ENCODE measurements at places on chromosomes 2 and 18.

DNA sequence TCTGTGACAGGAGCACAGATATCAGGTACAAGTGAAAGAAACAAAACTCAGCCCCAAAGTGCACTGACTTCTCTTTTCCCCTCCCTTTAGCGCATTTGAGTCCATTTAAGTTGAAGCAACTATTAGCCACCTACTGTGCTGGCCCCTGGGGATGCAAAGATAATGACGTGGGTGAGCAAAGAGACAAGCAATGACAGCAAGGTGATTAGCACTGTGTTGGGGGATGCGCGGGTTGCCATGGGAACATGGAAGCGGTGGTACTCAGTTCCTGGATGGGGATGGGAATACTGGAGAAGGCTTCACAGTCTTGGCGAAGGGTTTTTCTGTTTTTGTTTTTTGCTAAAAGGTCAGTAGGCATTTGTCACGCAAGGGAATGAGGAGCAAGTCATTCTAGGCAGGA is 205.8 kb downstream of the LDLRAD4 start:
- H3K4me1 ChIP-seq, result peaks cover 34% of the 10 kb centered on the region
- peaks cover 4% of the 10 kb centered on the region for H3K36me3 ChIP-seq
- no peak for DNase-seq
- no peak overlapping the region for H3K27ac ChIP-seq

GRCh38 chr2:42085706-42086487 is 38.1 kb downstream of the PKDCC start:
- no peak overlapping the region for H3K27ac ChIP-seq
- peaks cover 12% of the 10 kb centered on the region for H3K27me3 ChIP-seq
- peaks cover 11% of the 10 kb centered on the region for H3K4me1 ChIP-seq

GRCh38 chr2:170063456-170064235 is 114.3 kb upstream of the MYO3B start:
- H3K4me3 ChIP-seq, result no peak overlapping the region
- H3K4me1 ChIP-seq, result no peaks in the 10 kb centered on the region
- no peak for DNase-seq
- no peak overlapping the region for H3K27ac ChIP-seq

GRCh38 chr2:44075541-44075940 is 79.8 kb upstream of the LRPPRC start:
- H3K27ac ChIP-seq, result no peak overlapping the region
- H3K4me3 ChIP-seq, result no peak overlapping the region
- no peaks in the 10 kb centered on the region for H3K36me3 ChIP-seq
- no peak for DNase-seq
- peaks cover 2% of the 10 kb centered on the region for H3K27me3 ChIP-seq

- H3K4me3 ChIP-seq, result no peak overlapping the region
- H3K27me3 ChIP-seq, result peaks cover 7% of the 10 kb centered on the region
- DNase-seq, result no peak
- H3K4me1 ChIP-seq, result no peaks in the 10 kb centered on the region
- no peak overlapping the region for H3K27ac ChIP-seq
Observed at GRCh38 chr2:175807031-175807873, 194.8 kb downstream of the LNPK start.

GRCh38 chr2:229348128-229348527 is 77.0 kb upstream of the PID1 start:
- no peaks in the 10 kb centered on the region for H3K36me3 ChIP-seq
- no peaks in the 10 kb centered on the region for H3K4me1 ChIP-seq
- DNase-seq, result no peak
- no peaks in the 10 kb centered on the region for H3K27me3 ChIP-seq
- H3K27ac ChIP-seq, result no peak overlapping the region

DNA sequence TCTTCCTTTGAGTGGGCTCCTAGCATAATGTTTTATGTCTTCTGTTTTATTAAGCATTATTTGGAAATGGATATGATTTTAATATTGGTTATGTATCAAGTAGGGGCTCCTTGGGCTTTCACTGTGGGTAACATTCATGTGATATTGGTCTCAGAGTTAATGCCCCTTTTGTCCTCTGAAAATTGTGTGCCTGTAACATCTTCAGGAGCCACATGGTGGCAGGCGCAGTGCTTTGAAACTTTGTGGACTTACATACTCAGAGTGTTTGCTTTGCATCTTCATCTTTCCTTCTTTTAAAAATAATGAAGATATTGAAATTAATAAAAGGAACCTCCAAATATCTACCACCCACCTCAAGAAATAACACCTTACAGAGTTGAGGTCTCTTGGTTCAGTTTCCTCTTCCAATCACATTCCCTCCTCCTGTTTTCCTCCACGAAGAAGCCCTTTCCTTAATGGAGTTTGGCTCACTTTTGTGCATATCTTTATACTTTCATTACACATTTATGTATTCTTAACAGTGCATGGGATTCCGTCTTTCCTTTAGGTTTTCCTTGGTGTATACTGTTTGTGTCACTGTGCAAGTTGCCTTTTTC is 73.5 kb downstream of the LIMS1 start:
- peaks cover 35% of the 10 kb centered on the region for H3K4me1 ChIP-seq
- no peaks in the 10 kb centered on the region for H3K36me3 ChIP-seq
- no peak for DNase-seq

DNA sequence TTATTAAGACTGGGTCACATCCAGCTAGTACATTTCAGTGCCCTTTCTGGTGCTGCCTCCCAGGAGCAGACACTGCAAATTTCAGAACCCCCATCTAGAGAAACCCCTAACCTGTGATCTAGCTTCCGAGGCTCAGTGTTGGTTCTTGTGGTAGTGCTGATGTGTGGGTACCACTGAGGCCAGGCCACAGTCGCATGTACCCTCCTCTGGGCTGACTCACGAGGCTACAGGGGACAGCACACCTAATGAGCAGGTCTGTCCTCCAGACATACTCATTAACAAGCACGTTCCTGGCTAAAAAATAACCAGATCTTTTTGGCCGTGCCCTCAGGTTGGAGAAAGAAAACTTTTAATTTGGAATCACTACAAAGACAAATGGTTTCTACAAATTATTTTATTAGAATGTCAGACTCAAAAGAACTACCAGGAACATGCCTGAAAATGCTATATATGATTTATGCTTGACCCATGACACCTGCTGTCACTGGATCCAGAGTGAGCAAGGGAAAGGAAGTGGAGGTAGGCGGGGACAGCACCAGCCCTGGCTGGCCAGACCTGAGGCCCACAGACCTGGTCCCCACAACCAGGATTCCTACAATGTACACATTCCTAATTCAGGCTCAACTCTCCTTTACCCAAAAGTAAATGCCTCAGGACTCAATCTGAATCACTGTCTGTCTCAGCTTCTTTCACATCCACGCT is 8.5 kb downstream of the CIAO1 start:
- no peaks in the 10 kb centered on the region for H3K4me1 ChIP-seq
- no peak overlapping the region for H3K27ac ChIP-seq

DNA sequence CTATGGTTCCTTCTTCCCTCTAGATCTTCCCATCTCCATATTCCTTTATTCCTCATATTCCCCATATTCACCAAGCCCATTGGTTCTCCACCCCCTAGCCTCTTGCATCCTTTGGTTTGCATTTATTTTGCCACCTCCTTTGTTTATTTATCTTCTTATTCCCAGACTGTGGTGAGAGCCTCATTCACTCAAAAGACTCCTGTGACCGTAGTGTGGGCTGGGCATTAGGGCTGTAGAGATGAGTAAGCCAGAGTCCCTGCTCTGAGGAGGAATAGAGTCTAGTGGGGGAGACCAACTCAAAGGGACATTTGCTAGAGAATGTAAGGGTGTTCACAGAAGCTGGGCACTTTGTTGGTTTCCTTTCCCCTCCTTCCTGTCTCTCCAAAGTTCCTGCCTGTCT is 8.3 kb downstream of the ATG16L1 start:
- peaks cover 54% of the 10 kb centered on the region for H3K36me3 ChIP-seq
- peaks cover 49% of the 10 kb centered on the region for H3K4me1 ChIP-seq
- H3K27ac ChIP-seq, result peak overlapping the region; percentile 27
- H3K4me3 ChIP-seq, result no peak overlapping the region

DNA sequence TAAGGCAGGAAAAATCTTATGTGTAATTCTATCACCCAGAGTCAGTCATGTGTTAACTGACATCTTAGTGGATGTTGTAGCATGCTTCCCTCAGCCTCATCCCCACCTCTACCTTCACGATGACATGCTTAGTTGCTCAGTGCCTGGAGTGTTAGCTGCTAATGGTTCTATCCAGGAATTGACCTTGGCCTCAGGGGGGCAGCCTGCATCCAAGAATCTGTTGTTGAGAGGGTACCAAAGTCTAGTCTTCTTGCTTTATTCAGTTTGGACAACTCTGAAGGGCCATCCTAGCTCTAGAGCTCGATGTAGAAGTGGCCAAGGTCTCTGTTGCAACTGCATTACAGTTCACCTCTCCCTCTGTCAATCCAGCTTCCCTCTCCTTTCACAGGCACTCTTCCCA is 61.2 kb downstream of the ACYP2 start:
- no peak overlapping the region for H3K27ac ChIP-seq
- no peaks in the 10 kb centered on the region for H3K27me3 ChIP-seq
- no peaks in the 10 kb centered on the region for H3K36me3 ChIP-seq
- no peak for DNase-seq

GRCh38 chr2:187442378-187442777 is 5.7 kb downstream of the CALCRL start:
- no peak for DNase-seq
- H3K27ac ChIP-seq, result no peak overlapping the region
- H3K36me3 ChIP-seq, result no peaks in the 10 kb centered on the region
- peaks cover 2% of the 10 kb centered on the region for H3K27me3 ChIP-seq

- no peak overlapping the region for H3K4me3 ChIP-seq
- H3K27me3 ChIP-seq, result peaks cover 5% of the 10 kb centered on the region
- no peak for DNase-seq
- no peaks in the 10 kb centered on the region for H3K36me3 ChIP-seq
- H3K4me1 ChIP-seq, result no peaks in the 10 kb centered on the region
- no peak overlapping the region for H3K27ac ChIP-seq
Observed at GRCh38 chr2:175461839-175462238, 280.3 kb upstream of the ATP5MC3 start.

DNA sequence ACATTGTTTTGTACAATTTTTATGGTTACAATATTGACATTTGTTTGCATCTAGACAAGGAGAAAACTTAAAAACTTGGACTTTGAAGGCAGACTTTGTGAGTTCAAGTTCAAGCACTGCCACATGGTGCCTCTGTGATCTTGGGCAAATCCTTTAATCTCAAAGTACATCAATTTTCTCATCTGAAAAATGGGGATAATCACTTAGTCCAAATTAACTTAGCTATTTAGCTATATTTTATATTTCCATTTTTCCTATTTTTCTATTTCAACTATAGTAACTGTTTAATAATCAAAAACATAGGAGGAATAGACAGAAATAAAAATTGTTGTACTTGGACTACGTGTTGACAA is 38.7 kb downstream of the IL1R2 start:
- H3K27me3 ChIP-seq, result no peaks in the 10 kb centered on the region
- peaks cover 22% of the 10 kb centered on the region for H3K4me1 ChIP-seq
- H3K27ac ChIP-seq, result no peak overlapping the region
- no peak for DNase-seq
- peaks cover 1% of the 10 kb centered on the region for H3K36me3 ChIP-seq

- H3K4me1 ChIP-seq, result no peaks in the 10 kb centered on the region
- peaks cover 8% of the 10 kb centered on the region for H3K27me3 ChIP-seq
- no peaks in the 10 kb centered on the region for H3K36me3 ChIP-seq
- H3K4me3 ChIP-seq, result no peak overlapping the region
Observed at GRCh38 chr18:3794537-3795348, 344.8 kb downstream of the TGIF1 start.

DNA sequence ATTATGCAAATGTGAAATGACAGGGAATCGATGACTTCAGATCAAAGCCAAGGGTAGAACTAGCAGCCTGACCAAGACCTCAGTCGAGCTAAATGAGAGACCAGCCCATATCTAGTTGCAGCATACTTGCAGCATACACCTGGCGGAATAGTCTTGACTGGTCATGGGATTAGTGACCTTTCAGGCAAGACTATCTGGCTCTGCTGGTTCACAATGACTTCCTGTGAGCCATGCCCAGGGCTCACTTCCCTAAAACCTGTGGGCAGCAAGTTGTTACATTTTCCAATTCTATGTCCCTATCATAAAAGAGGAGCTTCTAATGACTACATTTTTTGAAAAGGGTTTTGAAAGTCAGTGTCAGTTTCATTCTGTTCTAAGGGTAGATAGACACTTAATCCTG is 1624.9 kb upstream of the CELF4 start:
- no peaks in the 10 kb centered on the region for H3K36me3 ChIP-seq
- H3K4me1 ChIP-seq, result no peaks in the 10 kb centered on the region
- no peak overlapping the region for H3K27ac ChIP-seq
- H3K4me3 ChIP-seq, result no peak overlapping the region

DNA sequence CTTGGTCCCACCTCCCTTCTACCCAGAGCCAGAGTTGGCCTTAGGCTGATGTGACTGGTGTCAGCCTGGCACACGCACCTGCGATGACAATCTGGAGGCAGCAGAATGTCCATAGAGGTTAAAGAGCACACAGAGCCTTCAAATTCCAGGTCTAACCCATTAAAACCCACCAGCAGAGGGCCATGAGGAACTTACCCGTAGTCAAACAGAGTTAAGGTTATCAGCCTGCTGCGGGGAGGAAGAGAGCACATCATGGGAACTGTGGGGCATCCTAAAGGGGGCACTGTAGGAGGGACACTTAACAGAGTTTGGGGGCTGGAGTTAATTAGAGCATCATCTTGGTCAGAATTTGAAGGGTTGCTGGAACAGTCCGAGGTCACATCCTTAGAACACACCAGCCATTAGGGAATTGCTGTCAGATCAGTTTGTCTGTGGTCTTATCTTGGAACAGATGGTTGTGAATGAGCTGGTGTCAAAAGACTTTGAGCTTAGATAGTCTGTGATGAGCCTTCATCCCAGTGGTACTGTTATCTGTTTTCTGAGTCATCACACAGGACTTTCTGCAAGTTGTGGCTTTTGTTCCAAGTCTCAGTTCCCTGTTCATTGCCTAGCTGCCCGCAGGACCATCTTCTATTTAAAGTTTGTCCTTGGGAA is 248.6 kb downstream of the LOXHD1 start:
- no peak for DNase-seq
- H3K4me3 ChIP-seq, result no peak overlapping the region
- no peaks in the 10 kb centered on the region for H3K36me3 ChIP-seq
- no peak overlapping the region for H3K27ac ChIP-seq
- no peaks in the 10 kb centered on the region for H3K27me3 ChIP-seq
- H3K4me1 ChIP-seq, result peaks cover 2% of the 10 kb centered on the region

- H3K27ac ChIP-seq, result no peak overlapping the region
- peaks cover 3% of the 10 kb centered on the region for H3K36me3 ChIP-seq
- H3K27me3 ChIP-seq, result no peaks in the 10 kb centered on the region
Observed at GRCh38 chr2:160596441-160596840, 102.8 kb upstream of the RBMS1 start.

GRCh38 chr2:68190991-68191731 is 33.5 kb downstream of the PNO1 start:
- peaks cover 2% of the 10 kb centered on the region for H3K36me3 ChIP-seq
- H3K4me1 ChIP-seq, result peaks cover 13% of the 10 kb centered on the region
- H3K4me3 ChIP-seq, result no peak overlapping the region

DNA sequence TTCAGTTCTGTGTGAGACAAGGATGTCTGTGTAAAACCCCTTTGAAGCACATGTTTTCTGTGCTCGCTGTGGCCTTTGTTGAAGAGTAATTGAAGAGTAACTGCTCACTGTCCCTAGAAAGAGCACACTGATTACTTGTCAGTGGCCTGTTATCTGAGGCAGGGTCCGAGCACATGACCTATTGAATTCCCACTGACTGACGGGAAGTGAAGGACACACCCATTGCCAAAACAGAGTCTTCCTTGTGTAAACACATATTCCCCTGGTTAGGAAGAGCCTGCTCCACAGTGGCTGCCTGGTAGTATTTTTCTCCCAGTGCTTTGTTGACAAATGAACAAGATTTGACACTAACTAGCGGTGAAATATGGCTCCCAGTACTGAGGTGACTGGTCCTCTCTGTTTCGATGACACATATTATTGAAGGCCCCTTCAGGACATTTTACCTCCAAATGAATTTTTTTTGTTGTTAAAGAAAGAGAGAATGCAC is 148.5 kb upstream of the GYPC start:
- H3K36me3 ChIP-seq, result no peaks in the 10 kb centered on the region
- no peak overlapping the region for H3K27ac ChIP-seq
- H3K4me3 ChIP-seq, result no peak overlapping the region

All from activated naive CD8-positive, alpha-beta T cell treated with anti-CD3 and anti-CD28 coated beads, Interleukin-2, amount 10 ng/mL, durations not matched to agents 7 days and 5 days (primary cell).